Kidney epithelial cell (primary cell): ENCODE measurements at places on chromosomes 1 and 21.

DNA sequence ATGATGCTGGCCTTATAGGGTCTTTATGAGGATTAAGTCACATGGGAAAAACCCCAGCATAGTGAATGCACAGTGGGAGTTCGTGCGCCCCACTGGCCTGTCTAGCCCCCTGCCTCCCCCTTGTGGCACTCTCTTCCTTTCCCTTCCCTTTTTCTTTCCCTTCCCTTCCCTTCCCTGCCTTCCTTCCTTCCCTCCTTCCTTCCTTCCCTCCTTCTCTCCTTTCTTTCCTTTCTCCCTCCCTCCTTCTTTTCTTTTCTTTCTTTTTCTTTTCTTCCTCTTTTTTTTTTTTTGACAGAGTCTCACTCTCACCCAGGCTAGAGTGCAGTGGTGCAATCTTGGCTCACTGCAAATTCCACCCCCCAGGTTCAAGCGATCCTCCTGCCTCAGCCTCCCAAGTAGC lies 38.6 kb downstream of the HTR6 start:
- DNase-seq: no peak

GRCh38 chr1:204152310-204153044 lies 633 bp upstream of the ETNK2 start:
- no peak for DNase-seq

GRCh38 chr1:246329900-246330299 lies 177.2 kb downstream of the SMYD3 start:
- no peak for DNase-seq

DNA sequence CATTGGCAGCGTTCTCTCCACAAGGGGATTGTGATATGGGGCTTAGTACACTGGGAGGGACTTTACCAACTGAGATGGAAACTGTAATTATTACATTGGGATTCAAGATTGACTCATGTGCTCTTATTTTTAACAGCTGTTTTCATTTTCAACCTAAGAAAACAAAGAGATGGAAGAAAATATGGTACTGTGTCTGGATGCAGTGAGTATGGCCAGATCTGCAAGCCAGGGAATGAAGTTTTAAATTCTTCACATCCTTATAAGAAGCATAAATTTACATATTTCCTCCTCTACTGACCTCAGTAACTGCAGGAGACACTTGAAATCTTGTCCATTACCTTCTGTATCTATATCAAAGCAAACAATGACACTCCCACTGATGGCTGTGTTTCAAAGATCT lies 81.5 kb upstream of the EDEM3 start:
- no peak for DNase-seq

DNA sequence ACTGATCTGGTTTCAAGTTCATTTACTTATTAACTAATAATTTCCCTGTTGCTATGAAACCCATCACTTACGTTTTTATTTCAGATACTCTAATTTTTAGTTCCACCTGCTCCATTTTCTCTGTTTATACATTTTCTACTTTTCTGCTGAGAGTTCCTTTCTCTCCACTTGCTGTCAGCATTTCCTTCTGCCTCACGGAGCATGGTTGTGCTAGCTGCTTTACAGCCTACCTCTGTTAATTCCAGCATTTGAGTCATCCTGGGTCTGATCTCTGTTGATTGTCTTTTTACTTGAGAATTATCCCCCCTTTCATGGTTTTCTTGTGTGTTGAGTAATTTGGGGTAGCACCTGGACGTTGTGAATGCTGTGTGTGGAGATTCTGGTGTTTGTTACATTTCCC lies 373.2 kb upstream of the C1orf174 start:
- DNase-seq: no peak

DNA sequence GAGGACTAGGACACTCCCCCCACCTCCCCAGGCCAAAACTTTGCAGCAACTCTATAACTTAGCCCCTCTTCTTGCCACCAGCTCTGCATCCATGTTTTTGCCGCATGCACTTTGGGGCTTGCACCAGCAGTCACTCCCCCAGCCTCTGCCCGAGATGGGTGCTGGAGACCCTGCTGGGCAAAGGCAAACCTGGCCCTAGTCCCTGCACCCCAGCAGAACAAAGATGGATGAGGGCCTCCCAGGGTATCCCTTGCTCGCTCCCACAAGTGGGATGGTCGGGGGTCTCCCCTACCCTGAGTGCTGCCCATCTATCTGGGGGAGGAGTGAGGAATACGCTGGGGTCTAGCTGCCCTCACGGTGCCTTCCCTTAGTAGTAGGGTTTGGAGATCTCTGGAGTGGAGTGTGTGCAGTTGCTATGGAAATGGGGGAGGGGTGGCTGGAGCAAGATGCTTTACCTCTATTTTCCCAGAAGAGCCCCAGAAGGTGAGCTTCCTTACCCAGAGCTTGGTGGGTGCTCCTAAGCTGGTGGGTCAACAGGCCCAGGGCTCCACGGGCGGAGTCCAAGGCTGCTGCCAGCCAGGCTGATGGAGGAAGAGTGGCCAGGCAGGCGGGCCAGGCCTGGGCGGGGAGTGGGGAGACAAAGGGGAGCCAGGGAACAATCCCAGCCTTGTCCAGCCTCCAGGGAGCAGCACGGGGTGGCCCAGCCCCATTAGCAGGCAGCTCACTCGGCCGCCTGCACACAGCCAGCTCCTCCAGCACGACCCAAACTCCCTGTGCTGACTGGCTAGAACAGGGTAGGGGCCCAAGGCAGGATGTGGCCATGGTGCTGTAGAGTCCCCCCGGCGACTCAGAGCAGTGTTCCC lies at the start of gene PAQR6:
PAQR6 (minus strand) TSS at position 597 of the 863 bp plus-strand sequence. CDS start 1,325 bp downstream, outside the sequence.
- no peak for DNase-seq

- DNase-seq: no peak
Measured at GRCh38 chr1:201513498-201514243, 6.7 kb upstream of the CSRP1 start.

- no peak for DNase-seq
Measured at GRCh38 chr1:205077158-205077933, 6.9 kb downstream of the TMEM81 start.

DNA sequence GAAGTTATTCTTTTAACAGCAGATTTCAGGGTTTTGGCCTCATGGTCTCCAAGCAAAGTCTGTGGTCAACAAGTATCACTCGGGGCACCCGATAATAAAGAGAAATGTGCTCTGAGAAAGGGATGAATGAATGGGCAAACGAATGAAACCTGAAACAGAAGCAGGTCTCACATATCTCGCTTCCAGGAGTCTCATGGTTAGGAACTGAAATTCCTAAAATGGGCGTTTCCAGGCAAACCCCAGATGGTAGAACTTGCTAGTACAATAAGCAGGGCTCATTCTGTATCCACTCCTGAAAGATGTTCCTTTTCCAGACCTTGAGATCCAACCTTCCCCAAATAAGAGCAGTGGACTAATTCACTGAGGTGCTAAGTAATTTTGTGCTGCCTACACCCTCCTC lies 87.2 kb downstream of the LAMC2 start:
- no peak for DNase-seq

GRCh38 chr1:76425201-76426145 lies 350.9 kb downstream of the ST6GALNAC3 start:
- DNase-seq: no peak

GRCh38 chr1:200899015-200899386 lies 4.3 kb downstream of the INAVA start:
- no peak for DNase-seq

DNA sequence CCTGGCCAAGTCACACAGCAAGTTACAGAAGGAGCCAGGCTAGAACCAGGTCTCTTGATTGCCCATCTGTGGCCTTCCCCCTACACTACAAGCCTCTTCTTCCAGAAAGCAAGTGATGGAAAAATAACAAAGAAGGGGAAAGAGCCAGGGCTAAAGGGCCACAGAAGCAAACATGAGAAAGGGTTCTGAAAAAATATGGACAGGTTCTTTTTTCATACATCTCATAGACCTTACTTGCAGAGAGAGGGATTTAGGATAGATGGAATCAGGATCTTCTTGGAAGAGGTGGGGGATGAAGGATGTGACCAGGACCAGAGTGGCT lies 3.2 kb downstream of the RHBG start:
- DNase-seq: no peak

GRCh38 chr1:236398538-236398937 lies 4.5 kb downstream of the EDARADD start:
- DNase-seq: no peak

GRCh38 chr21:41562101-41563000 lies 54.4 kb upstream of the TMPRSS2 start:
- DNase-seq: no peak

DNA sequence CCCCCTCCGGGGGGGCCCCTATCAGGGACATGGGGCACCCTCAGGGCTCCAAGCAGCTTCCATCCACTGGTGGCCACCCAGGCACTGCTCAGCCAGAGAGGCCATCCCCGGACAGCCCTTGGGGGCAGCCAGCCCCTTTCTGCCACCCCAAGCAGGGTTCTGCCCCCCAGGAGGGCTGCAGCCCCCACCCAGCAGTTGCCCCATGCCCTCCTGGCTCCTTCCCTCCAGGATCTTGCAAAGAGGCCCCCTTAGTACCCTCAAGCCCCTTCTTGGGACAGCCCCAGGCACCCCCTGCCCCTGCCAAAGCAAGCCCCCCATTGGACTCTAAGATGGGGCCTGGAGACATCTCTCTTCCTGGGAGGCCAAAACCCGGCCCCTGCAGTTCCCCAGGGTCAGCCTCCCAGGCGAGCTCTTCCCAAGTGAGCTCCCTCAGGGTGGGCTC lies 34.9 kb downstream of the TRIM11 start:
- no peak for DNase-seq

DNA sequence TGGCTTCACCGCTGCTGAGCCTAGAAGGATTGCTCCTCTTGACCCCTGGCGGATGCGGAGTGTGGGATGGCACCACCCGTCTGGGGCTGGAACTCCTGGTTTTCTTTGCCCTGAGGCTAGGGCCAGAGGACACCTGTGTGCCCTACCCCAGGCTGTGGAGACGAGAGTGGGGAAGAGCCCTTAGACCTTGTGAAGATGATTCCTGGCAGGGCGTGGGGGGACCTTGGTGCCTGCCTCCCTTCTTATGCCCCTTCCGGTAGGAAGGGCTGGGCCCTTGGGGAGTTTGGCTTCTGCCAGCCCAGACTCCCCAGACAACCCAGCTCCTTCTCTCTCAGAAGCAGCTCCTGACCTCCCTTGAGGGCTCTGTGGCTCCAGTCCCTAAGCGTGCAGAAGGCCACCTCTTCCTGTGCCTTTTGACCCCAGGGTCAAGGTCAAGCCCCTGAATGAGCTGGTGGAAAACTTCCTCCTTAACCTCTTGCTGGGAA lies 891 bp downstream of the RPS6KA1 start:
- no peak for DNase-seq

GRCh38 chr1:171366816-171367215 lies 52.8 kb downstream of the FMO4 start:
- no peak for DNase-seq

DNA sequence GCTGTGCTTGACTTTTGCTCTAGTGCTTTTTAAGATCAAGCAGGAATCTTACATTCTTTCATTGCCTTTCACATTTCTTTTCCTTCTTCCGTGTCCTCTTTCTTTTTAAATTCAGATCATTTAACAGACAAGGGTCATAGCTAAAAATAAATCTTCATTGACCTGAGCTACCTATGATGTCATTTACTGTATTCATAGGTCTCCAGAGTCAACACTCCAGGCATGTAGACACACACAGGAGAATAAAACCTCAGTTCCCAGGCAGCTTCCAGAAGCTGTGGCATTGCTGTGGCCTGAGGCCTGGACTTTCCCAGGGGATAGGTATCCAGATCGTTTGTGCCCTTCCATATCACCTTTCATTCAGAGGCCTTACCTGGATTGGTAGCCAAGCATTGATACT lies 38.5 kb upstream of the ENAH start:
- peak; percentile 63 for DNase-seq

DNA sequence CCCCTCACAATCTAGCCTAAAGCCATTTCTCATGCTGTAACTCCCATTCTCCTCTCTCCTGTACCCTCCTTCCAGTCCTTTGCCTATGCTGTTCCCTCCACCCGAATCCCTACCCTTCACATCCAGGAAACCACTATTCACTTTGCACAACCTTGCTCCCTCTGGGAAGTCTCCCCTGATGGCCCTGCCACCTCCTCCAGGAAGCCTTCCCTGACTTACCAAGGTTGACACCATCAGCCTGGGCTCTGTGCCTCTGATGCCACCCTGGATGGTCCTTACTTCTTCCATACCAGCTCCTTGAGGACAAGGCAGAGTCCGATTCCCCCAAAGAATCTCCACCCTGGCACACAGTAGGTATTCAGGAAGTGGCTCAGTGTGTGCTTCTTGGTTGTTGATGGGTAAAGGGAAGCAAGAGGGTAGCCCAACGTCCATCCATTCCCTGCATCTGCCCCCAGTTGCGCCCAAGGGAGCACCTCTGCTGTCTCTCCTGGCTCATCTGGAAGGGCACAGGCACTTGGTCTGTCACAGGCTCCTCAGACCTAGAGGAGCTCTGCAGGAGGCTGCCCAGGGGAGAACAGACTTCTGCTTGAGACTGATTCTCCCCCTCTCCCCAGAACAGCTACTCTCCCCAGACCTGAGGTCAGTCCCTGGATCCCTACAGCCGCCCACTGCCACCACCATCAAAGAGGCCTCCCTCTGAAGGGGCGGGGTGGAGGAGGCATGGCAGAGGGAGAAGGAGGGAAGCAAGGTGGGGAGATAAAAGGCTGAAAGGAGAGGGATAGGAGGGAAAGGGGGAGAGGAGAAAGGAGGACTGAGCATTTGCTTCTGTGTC lies 36.1 kb upstream of the ZC3H12A start:
- DNase-seq: no peak

DNA sequence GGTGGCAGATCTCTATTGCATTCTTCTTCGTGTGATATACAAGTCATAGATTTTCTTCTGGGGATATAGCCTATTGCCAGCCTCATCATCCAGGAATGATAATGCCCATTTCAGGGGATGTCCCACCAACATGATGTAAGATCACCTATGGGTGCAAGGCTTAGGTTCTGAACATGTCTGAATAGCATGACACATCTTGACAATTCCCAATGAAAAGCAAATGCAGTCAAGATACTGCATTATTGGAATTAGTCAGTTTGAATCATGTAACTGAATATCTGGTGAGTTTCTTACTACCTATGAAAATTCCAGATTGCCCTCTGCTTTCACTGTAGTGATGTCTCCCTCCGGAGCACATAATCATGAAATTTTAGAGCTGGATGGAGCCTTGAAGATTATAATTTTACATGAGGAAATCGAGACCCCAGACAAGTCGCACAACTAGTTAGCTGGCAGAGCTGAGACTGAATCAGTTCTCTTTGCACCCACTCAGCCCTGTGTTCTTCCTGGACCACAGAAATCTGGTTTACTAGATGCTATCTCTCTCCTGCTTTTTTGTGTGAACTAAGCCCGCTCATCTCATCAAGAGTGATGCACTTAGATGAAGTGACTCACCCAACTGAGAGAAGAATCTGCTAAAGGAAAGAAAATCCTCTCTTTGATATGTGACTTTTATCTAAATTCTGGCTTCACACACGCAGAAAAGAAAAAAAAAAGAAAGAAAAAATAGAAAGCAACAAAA lies 65.0 kb downstream of the WDR64 start:
- no peak for DNase-seq

DNA sequence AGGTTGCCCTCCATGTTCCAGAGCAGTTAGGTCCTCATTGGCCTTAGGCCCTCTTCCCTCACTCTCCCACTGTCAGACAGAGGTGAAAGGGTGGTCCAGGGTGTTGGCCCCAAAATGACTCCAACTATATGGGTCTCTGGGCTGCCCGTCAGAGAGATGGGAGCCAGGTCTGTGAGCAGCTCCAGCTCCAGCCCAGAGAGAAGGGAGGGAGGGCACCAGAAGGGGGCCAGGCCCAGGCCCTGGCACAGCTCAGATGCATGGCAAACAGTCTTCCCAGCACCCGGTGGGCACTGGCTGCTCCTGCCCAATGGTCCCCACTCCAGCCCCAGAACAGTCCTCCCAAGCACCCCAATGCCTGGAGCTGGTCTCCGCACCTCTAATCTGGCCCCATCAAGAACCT lies 2.2 kb downstream of the BCAN start:
- DNase-seq: no peak
